ENCODE measurements at places on chromosomes 1 and 21.

DNA sequence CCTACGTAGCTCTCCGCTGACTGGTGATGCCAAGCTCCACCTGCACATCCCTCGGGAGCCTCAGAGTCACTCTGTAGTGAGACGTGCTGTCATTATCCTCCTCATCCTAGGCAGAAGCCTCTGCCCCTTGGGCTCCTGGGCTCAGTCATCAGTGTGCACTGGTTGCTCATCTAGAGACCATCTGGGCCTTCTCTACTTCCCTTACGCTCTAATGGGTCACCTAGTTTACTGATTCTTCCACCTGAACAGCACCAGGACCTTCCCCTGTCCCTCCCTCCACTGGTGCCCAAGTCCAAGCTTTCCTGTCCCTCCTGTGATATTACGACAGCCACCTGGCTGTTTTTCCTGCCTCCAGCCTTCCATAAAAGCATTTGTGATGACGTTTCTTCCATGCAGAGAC is 136.1 kb upstream of the ERRFI1 start:
- no peak for DNase-seq

GRCh38 chr21:34861258-34861657 is 187.8 kb downstream of the RUNX1 start:
- no peak for DNase-seq

DNA sequence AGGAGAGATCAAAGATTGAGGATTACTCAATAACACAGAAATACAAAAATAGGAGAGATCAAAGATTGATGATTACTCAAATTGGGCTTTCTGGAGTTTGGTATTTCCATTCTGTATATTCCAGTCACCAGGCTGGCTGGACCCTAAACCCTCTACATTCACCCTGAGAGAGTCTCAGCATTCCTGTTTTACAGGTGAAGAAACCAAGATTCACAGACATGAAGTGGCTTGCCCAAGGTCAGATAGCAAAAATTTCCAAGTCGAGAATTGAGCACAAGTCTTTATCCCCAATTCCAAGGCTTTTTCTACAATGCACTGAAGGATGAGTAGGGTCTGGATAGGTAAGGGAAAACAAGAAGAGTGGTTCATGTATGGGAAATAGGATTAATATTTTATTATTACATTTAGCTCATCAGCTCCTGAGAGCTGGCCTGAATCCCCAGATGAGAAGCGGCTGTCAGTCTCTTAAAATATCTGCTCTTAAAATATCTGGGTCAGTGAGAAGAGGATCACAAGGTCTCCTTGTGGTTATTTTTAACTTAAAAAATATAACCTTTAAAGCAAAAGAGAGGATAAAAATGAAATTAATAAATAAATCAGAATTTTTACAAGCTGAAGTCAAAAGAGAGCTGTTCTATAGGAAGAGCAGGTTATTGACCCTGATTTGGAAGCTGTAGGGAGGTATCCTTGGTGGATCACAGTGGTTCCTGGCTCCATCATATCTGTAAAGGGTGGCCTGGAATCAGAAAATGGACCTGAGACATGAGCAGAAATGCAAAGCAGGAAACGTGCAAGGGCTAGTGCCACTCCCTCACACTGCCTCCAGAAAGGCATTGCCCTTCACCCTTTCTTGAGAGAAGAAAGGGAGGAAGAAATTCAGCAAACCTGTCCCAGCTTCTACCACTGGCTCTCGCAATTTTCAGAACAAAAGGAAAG is 29.1 kb upstream of the SEC16B start:
- DNase-seq: no peak

DNA sequence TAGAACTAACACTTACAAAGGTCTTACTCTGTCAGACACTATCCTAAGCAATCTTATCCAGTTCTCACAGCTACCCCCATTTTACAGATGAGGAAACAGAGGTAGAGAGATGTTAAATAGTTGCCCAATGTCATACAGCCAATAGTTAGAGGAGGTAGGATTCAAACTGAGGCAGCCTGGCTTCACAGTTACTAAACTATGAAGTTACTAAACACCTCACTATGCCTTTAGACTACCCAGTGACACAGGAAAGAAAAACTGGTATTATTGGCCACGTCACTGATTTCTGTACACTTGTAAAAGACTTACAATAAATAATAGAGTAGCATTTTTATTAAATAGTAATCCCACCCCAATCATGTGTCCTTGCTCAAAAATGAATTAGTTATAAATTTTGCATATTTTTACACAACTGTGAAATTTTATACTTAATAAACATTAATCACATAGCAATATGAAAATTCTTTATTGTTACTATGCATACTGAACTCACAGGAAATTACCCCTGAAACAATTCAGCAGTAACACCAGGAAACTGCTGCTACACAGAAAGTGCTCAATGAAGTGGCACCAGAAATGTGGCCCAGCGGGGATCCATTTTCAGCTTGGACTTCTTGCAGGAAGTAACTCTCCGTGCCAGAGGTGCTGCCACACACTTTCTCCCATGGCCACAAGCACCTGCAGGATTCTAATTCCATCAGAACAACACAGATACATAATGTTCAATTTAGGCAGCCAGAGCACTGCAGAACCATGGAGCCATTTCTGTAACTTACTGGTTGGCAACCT is 69.4 kb downstream of the VAV3 start:
- DNase-seq: no peak

DNA sequence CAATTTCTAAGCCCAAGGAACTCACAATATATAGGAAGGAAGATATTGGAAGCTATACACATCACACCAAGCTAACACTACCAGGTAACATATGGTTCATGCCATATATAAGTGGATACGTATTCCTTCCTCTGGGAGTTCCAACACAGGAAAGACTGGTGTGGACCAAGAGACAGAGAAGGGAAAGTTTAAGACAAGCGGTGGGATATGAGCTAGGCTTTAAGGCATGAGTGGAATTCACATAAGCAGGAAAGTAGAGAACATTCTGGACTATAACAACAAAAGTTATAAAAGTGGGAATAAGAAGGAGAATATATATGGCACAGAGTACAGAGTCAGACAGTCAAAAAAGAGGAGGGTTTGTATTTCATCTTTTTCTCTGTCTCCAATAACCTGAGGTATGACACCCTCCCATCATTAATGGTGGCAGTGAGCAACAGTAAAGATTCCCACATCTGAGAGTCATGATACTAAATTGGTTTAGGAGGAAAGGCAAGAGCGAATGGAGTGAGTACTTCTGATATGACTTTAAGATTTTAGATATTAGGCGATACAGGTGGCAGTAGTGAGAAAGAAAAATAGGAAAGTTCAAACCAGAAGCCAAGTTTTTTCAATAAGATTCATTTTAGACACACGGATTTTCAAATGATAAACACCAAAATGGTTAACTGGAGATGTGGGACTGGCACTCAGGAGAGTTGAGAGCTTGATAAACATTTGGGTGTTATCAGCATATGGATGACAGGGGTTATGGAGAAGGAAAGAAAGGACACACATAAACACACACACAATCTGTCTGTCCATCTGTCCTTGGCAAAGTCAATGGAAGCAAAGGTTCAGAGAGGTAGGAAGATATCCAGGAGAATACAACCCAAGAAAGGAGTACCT is 87.4 kb upstream of the TTC39A start:
- no peak for DNase-seq

- no peak for DNase-seq
Observed at GRCh38 chr1:11749203-11749689, 12.7 kb upstream of the C1orf167 start.
